ENCODE measurements at places on chromosomes 4 and X.

GRCh38 chr4:141133146-141133998 lies at the start of gene RNF150:
Gene RNF150, minus strand, starts transcription at chr4:141133469.
- no peak for DNase-seq

GRCh38 chr4:112966701-112967488 lies 82.6 kb upstream of the ANK2 start:
- DNase-seq: no peak

- no peak for DNase-seq
Measured at GRCh38 chrX:103919270-103919637, 43.2 kb upstream of the TMSB15B start.

- DNase-seq: no peak
Measured at GRCh38 chr4:77028246-77028645, 47.5 kb downstream of the CCNI start.

DNA sequence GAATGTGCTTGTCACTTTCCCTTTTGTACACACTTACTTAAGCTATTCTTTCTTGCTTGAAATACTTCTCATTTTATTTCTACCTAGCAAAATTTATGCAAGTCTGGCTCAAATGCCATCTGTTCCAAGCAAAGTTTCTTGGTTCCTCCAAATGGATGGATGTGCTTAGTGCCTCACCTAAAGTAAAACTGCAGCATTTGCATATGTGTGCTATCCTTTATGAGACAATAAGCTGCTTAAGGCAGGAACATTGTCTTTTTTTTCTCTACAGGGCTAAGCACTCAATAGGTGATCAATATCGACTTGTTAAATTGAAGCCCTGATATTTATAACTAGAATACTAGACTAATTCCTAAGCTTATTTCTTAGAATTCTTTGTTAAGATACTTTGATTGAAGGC lies 136.8 kb downstream of the CYLC1 start:
- DNase-seq: no peak

- DNase-seq: no peak
Measured at GRCh38 chr4:140014284-140014683, 139.7 kb downstream of the MAML3 start.

- DNase-seq: no peak
Measured at GRCh38 chrX:101260435-101260834, 30.7 kb downstream of the TAF7L start.

- DNase-seq: no peak
Measured at GRCh38 chr4:3079694-3080123, 5.2 kb downstream of the HTT start.

- no peak for DNase-seq
Measured at GRCh38 chr4:647481-647880, 22.1 kb downstream of the PDE6B start.

- DNase-seq: no peak
Measured at GRCh38 chr4:54439831-54440243, 210.7 kb downstream of the PDGFRA start.

DNA sequence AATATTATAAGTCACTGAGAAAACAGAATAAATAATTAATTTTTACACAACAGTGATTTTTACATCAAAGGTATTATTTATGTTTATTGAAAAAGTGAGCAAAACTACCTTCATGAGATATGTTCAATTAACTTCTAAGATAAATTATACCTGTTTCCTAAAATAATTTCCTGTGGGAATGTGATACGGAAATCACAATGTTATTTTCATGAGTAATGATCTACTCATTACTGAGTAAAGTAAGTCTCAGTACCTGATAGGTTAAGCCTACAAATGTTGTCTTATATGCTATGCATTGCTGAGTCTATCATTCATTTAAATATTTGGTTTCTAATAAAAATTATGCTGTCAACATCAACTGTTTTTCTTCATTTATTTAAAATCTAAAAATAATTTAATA lies 324.0 kb downstream of the STPG2 start:
- DNase-seq: no peak

GRCh38 chrX:71623714-71624113 lies 5.4 kb upstream of the CXCR3 start:
- no peak for DNase-seq

DNA sequence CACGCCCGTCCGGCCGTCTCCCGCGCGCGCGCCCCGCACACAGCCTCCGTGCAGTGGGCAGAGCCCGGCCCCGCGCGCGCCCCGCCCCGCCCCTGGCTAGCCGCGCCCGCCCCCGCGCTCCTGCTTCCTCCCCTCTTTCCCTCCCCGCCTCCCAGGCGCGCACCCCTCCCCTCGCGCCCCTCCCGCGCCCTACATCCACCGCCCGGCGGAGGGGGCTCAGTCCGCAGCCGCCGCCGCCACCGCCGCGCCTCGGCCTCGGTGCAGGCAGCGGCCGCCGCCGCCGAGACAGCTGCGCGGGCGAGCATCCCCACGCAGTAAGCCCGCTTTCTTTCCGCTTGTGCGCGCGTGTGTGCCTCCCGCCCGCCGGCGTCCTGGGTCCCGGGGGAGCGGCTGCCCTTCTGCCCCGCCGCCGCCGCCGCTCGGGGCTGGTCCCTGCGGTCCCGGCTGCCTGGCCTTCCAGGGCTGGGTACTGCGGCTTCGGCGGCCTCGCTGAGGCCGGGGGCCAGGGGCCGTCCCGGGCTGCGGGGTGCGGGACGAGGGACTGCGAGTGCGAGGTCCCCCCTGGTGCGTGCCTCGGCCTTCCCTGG lies at the start of gene FHL1:
Gene FHL1, plus strand, starts transcription at position 219 of the 587 bp plus-strand sequence.
- no peak for DNase-seq

DNA sequence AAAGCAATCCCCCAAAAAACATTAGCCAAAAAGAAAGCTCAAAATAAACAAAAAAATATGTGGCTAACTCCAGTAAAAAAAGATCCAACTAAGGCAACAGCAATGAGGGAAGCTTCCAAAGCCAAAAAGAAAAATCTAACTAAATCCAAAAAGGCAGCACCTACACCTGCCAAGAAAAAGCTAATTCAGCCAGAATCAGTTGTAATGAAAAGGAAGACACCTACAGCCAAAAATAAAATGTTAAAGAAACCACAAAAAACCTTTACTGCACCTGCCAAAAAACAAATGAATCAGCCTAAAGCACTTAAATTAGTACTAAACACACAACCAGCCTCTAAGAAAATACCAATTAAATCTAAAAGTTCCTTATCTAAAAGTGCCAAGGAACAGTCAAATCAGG lies 37.2 kb upstream of the CABS1 start:
- no peak for DNase-seq

DNA sequence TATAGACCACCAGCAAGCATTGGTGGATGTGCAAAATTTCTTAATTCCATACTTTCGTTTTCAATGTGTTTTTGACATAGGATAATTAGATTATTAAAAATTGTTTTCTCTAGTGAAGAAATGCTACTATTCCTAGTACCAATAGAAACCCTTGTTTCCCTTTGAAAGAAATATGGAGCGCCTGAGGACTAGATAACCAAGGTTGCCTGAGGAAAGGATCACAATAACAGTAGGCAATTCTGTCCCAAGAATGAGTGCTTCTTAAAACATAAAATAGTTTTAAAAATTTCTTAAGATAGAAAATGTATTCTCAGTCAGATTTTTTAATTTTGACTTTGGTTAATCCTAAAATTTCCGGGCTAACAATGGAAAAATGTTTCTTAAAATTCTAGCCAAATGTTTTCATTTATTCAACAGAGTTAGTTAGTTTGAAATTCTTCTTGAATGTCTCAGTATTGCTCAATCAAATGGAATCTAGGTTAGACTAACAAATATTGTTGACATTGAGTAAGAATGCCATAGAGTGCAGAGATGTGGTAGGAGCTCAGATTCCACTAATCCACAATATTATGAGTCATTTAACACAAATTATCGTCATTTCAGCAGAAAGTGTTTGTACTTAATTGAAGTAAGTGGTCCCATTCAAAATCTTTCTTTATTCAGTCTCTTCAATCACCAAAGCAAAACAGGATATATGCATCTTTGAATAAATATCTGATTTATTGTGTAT lies 666.0 kb downstream of the GRID2 start:
- DNase-seq: peak; percentile 56

DNA sequence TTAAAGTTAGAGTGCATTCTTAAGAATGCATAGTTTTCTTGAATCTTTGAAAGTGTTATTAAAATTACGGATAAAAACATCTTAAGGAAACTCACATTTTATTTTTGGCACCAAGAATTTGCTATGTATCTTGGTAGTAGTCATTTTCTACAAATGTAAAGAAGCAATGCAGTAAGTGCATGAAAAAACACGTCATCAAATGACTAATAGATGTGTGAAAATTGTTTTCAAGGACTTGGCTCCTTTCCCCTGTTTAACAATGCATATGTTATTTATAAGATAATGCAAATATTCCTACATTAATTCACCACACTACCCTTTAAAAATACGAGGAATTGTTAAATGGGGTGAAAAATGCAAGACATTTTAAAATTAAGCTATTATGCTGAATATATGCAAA lies 461.2 kb upstream of the PCDH7 start:
- DNase-seq: no peak

DNA sequence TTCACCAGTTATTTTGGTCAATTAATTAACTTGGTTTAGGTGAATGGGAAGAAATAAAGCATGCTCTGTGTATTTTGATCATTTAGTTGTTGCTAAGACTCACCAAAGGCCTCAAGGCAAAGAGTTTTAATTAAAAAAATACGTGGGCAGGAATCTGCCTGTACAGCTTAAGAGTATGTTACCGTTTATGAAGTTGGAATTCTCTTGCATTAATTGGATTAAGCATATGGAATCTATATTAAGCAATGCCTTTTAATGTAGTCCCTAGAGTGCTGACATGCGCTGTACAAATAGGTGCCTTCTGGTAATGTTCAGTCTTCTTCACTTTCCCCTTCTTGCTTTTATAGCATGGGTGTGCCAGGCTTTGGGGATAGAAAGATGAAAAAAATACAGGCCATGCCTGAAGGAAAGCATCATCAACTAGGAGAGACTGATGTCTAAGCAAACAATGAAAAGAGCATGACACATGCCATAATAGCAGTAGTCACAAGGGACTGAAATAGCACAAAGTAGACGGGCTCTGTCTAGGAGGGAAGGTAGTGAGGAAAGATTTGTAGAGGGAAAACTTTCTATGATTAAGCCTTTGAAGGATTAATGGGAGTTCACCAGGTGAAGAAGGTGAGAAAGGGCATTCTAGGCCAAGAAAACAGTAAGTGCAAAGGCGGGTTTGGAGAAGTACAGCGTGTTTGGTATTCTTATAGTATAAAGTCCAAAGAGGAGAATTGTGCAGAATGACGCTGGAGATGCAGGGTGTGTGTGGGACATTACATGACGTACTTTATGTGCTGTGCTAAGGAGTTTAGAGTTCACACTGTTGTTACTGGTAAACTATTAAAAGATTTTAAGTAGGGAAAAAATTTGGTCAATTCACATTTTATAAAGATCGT lies 226.1 kb upstream of the ANXA3 start:
- DNase-seq: no peak

GRCh38 chrX:31353095-31353494 lies 281.3 kb upstream of the FTHL17 start:
- DNase-seq: no peak

- DNase-seq: no peak
Measured at GRCh38 chr4:71095545-71095944, 102.1 kb downstream of the DCK start.

- DNase-seq: no peak
Measured at GRCh38 chr4:183300070-183300469, 20.0 kb downstream of the CLDN22 start.

DNA sequence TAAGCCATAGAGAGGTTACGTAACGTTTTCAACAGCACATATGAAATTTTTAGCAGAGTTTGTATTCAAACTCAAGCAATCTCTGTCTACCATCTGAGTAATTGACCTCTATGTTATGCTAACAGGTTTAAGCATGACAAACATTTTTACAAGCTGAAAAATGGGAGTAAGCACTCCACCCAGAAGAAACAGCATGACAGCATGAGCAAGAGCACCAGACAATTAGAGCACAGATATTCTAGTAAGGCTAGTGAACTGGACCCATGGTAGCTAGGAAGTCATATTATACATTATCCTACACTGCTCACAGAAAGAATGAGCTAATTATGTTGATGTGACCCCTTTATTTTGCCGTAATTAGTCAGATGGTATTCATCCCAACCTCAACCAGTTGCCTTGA lies 200.5 kb downstream of the PABPC4L start:
- DNase-seq: no peak

DNA sequence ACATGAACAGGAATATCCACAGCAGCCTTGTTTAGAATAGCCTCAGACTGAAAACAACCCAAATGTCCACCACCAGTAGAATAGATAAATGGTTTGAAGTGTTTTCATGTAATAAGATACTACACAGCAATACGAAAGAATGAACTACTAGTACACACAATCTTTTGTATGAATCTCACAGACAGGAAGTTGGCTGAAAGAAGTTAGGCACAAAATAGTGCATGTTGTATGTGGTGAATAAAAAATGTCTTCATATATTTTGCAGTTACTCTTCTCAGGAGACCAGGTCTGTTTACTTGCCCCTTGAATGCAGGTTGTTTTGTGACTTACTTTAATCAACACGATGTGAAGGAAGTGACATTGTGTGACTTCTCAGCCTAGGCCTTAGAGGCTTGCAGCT lies 75.9 kb upstream of the LEF1 start:
- DNase-seq: no peak

- DNase-seq: no peak
Measured at GRCh38 chr4:62194342-62194741, 994.2 kb downstream of the ADGRL3 start.

DNA sequence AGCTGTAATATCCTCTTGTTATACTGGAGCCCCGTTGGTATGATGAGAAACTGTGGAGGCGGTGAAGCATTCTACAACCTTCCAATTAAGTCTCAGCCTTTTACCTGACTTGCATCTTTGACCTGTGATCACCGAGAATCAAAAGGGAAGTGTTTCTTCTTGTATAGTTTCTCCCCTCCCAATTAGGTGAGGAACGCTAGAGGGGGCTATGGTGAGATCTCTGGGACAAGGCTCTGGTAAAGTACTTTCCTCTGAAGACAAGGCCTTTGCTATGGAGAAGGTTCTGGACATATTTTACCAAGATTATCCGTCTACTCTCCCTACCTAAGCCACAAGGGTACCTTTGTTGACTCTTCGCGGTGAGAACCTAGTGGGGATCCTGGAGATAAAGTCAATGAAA lies 111.3 kb downstream of the CBLL2 start:
- DNase-seq: no peak

- no peak for DNase-seq
Measured at GRCh38 chr4:184171011-184171410, 46.7 kb downstream of the ENPP6 start.

GRCh38 chr4:31613946-31614623 lies 893.9 kb downstream of the PCDH7 start:
- DNase-seq: no peak

- DNase-seq: peak; percentile 43
Measured at GRCh38 chrX:78024349-78025059, 55.1 kb upstream of the PGAM4 start.

GRCh38 chr4:8210616-8211015 lies 11.5 kb downstream of the SH3TC1 start:
- no peak for DNase-seq

GRCh38 chr4:101784957-101785356 lies 5.6 kb upstream of the BANK1 start:
- DNase-seq: no peak

Measured in HCT116 (cell line).